CD4-positive, alpha-beta T cell treated with Interleukin-4 for 4 hours (primary cell): ENCODE measurements at places on chromosomes 7 and 10.

DNA sequence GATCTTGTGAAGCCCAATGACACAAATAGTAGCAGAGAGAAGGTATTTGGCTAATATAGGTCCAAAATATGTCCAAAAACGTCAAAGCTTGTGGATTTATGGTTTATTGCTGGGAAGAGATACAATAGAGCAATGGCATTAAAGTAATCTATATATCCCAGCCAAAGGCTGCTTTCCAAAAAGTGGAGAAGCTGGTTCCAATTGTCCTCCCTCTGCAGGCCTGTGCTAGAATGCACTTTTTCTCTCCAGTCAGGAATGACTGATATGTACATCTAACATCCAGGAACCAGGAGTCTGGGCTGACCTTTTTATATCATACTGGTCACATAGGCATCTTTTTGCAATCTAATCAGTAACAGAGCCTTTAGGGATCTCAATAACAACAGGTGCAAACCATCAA, 167.1 kb upstream of the FAM3C start:
- DNase-seq = no peak

GRCh38 chr7:133837224-133837623, 289.9 kb upstream of the LRGUK start:
- no peak for DNase-seq

DNA sequence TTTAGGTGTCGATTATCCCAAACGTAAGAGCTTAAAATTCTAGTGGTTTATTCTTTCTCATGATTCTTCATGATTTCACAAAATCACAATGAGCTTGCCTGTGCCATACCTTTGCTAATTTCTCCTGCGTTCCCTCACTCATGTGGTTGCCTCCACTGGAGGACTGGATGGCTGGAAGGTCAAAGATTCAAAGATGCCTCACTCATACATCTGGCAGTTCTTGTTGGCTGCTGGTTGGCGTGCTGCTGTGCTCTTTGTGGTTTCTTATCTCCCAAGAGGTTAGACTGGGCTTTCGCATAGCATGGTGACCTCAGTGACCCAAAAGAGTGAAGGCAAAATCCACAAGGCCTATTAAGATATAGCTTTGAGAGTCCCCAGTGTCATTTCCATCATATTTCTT, 877.6 kb upstream of the AUTS2 start:
- DNase-seq = no peak

GRCh38 chr10:62388328-62388727, 14.2 kb downstream of the ZNF365 start:
- no peak for DNase-seq

DNA sequence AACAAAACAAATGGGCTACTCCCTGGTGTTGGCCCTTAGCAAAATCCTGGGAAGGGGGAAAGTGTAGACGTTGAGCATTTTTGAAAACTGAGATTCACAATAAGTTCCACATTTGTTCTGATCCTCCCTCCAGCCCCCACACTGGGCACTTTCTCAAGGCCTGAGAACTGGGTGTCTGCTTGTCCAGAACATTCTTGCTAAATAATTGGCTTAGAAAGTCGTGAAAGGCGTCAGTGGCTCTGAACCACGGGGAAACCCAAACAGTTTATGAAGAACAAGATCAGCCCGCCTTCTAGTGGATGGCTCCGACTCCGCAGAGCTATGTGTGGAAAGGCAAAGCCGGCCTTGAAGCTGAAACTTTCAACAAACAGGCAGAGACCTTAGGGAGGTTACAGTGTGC, 370.1 kb downstream of the PRPF18 start:
- DNase-seq = no peak

DNA sequence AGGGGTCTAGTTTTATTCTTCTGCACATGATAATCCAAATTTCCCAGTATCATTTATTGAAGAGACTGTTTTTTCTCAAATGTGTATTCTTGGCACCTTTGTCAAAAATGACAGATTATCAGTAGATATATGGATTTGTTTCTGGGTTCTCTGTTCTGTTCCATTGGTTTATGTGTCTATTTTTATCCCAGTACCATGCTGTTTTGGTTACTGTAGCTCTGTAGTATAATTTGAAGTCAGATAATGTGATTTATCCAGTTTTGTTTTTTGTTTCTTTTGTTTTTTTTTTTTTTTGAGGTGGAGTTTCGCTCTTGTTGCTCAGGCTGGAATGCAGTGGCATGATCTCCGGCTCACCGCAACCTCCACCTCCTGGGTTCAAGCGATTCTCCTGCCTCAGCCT, 61.6 kb upstream of the HELLS start:
- no peak for DNase-seq

DNA sequence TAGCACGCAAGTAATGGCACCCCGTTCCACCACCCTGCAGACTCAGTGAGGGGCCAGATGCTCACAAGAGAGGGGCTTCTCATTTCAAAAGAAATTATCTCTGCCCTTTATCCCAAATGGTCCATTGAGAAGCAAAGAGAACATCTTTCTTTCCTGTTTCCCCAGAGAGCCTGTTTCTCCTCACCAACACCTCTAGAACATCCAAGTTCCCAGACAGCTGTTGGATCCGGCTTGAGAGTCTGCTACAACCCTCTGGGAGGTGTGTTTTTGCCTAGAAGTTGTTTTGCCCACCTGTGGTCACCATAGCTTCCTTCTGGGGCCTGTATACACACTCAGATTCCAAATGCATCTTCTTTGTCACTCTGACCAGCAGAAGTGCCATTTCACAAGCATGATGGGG, 637.4 kb downstream of the LRMDA start:
- no peak for DNase-seq

DNA sequence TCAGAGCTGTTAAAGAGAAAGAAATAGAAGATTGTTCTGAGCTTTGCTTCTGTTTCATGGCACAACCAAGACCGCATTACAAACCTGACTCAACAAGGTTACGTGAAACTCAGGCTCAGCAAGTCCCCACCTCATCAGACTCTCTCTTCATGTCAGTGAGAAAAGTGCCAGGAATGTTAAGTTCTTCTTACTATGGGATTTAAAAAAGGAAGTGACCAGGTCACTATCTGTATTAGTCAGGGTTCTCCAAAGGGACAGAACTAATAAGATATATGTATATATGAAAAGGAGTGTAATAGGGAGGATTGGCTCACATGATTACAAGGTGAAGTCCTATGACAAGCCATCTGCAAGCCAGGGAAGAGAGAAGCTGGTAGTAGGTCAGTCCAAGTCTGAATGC, 25.4 kb upstream of the PAPSS2 start:
- DNase-seq = no peak

- DNase-seq = no peak
Observed at GRCh38 chr7:130874071-130874915, 140.3 kb upstream of the KLF14 start.

DNA sequence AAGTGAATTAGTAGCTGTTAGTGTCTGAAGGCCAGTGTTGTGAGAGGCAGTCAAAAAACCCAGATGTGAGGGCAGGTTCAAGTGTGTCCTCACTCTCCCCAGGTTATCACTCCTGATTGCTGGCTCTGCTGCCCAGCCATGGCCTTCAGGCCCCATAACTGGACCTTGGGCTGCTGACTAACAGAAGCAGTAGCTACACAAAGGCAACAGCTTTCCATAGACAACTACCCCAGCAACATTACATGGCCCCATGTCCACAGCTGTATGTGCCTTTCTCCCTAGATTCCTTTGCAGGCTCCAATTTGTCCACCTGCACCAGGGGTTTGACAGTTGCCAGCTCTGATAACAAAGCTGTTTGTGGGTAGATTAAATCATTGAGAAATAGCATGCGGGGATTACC, 297.8 kb downstream of the ARL4A start:
- DNase-seq = no peak

DNA sequence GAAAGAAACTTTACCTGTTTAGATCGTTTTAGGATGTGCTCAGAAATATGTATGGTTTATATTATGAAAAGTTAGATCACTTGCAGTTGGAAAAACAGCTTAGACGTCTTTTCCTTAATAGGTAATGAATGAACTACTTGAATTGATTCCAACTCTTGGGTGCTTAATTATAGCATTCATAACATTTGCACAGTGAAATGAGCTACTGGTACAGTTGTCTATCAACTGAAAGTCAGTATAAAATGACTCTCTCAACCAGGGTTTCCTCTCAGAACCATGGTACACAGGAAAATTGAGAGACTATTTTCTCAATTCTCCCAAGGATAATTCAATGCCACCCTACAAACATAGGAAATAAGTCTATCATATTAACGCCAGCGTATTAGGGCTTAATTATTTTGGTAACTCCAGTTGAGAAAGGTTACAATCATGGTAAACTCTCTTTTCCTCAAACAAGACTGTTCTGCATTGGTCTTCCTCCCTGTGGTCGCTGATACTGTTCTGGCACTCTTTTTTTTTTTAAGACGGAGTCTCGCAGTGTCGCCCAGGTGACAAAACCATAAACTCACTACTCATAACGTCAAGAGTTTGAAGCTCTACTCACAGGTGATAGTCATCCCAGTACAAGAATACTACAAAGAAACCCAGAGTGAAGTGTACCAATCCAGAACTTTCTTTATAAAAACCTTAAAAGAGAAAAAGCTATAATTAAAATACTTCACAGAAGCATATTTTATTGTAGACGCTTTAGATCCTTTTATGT, 2.0 kb downstream of the ANLN start:
- DNase-seq = peak; percentile 29

GRCh38 chr10:34791947-34792346, 23.1 kb downstream of the PARD3 start:
- no peak for DNase-seq

GRCh38 chr10:3960496-3960895, 175.5 kb upstream of the KLF6 start:
- peak; percentile 34 for DNase-seq

- DNase-seq = no peak
Observed at GRCh38 chr10:74150204-74150989, at the start of gene AP3M1. TSS of gene AP3M1 (minus strand) at chr10:74150828. CDS start at chr10:74138379, 12,449 bp downstream.

GRCh38 chr7:33789871-33790630, 115.3 kb upstream of the BMPER start:
- no peak for DNase-seq

GRCh38 chr7:26329520-26330255, 38.0 kb downstream of the SNX10 start:
- DNase-seq = no peak
